ENCODE measurements at places on chromosomes 2 and 18.

GRCh38 chr2:174078275-174078674 lies 113.1 kb upstream of the SP3 start:
- peak; percentile 19 for DNase-seq

GRCh38 chr2:136919682-136920081 lies 154.3 kb downstream of the THSD7B start:
- no peak for DNase-seq

GRCh38 chr2:56444339-56444738 lies 260.5 kb downstream of the CCDC85A start:
- peak; percentile 27 for DNase-seq

DNA sequence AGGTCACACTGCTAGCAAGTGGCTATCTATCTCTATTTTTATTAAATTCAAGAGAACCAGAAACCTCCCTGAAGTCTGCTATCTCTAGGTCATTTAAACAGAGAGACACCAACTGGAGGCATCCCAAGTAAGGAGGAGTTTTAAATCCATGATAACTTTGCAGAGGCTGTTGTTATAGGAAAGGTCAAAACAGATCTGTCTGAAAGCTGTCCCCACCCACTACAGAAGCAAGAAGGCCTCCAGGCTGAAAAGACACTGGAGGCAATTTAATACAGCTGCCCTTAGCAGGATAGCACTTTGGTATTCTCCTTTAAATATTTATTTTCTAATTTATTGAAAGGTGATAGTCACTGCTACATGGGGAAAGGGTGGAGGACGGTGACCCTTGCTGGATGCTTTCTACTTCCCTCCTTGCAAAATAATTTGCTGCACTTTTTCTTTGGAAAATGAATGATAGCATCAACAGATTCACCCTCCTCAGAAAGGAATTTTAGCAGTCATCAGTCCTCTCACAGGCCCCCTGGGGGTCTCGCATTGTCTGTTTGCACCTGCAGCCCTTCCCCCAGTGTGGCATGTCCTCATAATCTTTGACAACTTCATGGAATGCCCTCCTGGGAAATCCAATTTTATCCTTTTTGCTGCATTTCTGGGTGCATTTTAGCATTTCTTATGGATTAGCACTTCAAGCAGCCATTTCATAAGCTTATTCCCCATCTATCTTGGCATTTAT lies 429.5 kb upstream of the TNP1 start:
- DNase-seq, result no peak

GRCh38 chr2:141911485-141912066 lies 219.2 kb downstream of the LRP1B start:
- peak; percentile 5 for DNase-seq

DNA sequence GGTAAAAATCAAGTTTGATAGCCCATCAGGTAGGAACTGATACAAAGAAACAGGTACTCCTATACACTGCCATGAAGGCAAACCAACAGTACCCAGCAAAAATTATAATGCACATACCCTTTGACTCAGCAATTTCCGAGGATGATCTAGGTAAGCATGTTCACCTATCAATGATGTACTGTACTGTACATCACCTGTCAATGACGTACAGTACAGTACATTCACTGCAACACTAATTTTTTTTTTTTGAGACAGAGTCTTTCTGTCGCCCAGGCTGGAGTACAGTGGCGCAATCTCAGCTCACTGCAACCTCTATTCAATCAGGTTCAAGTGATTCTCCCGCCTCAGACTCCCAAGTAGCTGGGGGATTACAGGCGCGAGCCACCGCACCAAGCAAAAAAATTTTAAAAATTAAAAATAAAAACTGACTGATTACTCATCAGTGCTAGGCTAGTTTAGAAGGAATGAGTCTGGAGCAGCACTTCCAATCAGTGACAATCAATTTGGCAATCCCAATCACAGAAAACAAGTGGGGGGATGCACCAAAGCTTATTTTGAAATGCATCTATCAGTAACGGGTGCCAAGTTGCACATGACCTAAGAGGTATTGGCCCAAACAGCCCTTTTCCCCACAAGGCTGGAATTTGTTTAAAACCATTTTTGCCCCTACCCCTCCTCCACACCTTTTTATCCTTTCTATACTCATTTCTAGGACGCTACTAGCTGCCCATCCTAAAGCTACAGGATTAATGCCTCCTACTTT lies 8.2 kb downstream of the SRSF7 start:
- DNase-seq, result no peak

DNA sequence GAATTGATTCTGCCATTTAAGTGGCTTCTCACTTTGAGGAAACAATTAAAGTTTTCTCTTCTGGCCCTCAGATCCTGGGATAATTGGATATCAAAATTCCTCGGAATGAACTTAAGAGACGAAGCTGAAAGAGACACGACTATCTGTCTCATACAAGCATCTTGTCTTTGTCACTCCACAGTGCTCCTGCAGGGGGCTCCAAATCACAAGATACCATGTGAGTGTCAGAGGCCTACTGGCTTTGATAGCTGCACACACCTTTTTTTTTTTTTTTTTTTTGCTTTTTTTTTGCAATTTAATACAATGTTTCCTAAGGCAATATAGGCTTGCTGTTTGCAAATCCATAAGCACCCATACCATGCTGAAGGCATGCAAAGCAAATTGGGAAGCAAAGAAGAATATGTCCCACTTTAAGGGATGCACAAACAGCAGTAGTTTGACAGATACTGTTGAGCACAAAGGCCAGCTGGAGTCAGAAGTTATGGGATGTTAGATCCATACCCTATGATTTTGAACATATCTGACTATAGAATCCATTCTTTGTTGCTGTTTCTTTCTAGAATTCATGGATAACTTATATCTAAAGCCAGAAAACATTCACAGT lies 109.0 kb upstream of the CBLN2 start:
- DNase-seq, result peak; percentile 3

GRCh38 chr2:165746501-165746900 lies 47.5 kb downstream of the GALNT3 start:
- DNase-seq, result peak; percentile 9

DNA sequence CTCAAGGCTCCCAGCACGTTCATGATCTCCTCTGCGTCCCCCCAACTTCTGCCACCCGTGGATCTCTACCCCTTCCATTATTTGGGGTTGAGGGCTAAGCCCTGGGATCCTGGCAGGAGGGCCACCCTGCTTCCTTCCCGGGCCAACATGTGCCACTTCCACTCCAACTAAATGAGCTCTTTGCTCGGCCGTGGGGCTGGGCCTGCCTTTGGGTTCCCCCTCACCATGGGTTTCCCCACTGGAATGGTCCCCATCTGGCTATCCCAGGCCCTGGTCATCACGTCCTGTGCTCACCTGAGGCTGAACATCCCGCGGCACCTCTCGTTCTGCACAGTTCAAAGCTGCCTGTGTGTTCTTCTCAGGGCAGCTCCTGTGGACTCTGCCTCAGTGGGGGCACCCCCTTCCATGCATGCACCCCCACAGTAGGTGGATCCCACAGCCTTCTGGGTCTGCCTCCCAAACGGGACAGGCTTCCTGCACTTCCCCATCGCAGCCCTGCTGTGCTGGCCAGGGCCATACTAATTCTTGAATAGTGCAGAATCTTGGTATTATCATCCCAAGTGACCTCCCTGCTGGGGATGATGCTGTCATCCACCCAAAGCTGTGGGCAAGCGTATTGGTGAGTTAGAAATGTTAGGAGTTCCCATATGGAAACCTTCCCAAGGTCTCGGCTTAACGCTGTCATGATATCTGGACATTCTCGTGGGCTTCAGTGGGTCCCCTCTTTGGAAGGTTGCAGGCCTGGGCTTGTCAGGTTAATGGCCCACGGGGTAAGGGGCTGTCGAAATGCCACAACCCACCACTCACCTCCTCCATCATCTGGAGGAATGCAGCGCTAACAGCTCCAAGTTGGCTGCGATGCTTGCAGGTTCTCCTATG lies 150.5 kb upstream of the TWIST2 start:
- no peak for DNase-seq

DNA sequence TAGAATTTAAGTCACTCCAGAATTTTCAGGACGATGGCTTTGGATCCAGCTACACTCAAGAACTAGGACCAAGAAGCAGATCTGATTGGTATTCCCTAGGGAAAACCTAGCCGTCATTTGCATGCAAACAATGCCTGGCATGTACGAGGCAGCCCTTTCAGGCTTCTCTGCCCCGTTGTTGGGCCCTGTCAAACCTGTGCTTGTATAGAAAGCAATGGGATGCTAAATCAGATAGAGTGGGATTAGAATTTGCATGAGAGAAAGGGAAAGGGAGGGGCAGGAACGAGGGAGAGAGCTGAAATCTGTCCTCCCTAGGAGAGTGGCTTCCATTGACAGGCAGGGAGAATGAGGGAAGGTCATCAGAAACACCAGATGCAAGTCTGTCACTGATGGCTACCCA lies 28.6 kb downstream of the ARID5A start:
- no peak for DNase-seq

GRCh38 chr2:209424199-209424701 lies 403 bp downstream of the MAP2 start:
- DNase-seq, result no peak

DNA sequence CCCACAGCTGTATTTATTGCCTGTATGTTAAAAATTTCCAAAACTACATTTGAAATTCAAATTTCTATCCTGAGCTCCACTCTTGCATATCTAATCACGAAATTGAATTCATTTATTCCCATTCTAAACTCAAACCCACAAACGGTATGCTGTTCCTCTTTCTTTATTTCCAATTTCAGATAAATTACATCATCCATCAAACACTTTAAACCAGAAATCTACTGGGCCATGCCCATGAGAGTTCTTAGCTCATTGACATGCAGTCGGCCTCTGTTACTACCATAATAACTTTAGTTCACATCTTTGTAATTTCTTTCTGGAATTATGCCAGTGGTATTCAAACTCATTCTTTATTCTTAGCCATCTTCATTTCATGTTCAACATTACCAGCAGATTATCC lies 100.3 kb downstream of the COL3A1 start:
- DNase-seq, result no peak

DNA sequence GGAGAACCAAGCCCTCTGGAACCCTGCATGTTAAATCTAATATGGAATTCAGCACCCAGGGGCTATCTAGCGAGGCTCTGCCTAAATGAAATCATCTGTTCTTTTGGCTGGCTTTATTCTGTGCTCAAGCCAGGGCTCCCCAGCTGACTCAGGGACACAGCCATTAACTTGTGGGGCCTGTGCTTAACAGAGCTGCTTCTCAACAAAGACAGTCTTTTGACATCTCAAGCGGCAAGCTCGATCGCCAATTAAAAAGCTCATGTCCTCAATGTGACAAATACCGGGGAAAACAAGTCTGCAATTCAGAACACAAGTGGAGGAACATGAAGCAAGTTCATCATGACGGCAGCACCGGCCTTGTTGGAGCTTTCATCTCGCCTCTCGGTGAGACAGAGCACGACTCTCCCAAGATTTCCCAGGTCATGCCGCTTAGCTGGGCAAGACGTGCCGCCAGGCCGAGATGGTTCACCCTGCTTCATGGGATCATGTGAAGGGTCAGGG lies 64.9 kb downstream of the KLHL29 start:
- DNase-seq, result no peak

GRCh38 chr2:67459761-67460160 lies 62.6 kb downstream of the ETAA1 start:
- DNase-seq, result no peak

DNA sequence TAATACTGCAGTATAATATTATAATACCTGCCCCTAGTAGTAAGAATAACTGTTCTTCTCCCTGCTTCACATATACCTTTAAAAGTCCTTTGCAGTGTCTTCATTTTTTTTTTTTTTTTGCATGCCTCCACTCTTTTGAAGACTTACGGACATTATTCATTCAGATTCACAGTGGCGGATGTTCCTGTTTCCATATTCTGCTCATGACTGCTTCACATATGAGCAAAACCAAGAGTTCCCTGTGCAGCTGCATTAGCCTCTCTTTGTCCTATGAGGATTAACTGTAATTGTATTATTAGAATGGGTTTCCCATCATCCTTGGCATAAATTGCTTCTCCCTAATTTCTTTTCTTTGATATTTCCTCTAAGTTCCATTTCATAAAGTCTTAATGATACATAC lies 12.8 kb downstream of the IL18RAP start:
- no peak for DNase-seq

GRCh38 chr2:10548626-10549025 lies 100.5 kb upstream of the ODC1 start:
- DNase-seq, result no peak

GRCh38 chr2:211055438-211055837 lies 499.0 kb downstream of the CPS1 start:
- no peak for DNase-seq

GRCh38 chr2:215793747-215794595 lies 219.4 kb downstream of the MREG start:
- DNase-seq, result peak; percentile 86

DNA sequence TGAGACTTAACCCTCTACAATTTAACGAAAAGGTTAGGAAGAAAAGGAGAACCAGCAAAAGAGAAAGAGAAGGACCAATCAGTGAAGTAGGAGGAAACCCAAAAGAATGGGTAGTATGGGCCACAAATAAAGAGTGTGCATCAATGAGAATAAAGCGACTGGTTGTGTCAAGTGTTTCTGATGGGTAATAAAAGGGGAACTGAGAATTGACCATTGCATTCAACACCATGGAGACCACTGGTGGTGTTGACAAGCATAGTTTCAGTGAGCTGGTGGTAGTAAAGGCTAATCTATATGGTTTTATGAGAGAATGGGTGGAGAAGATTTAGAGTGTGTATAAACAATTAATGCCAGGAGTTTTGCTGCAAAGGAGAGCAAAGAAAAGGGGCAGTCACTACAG lies 75.4 kb downstream of the CSRNP3 start:
- no peak for DNase-seq

GRCh38 chr2:88114889-88115288 lies 13.0 kb downstream of the FABP1 start:
- no peak for DNase-seq

DNA sequence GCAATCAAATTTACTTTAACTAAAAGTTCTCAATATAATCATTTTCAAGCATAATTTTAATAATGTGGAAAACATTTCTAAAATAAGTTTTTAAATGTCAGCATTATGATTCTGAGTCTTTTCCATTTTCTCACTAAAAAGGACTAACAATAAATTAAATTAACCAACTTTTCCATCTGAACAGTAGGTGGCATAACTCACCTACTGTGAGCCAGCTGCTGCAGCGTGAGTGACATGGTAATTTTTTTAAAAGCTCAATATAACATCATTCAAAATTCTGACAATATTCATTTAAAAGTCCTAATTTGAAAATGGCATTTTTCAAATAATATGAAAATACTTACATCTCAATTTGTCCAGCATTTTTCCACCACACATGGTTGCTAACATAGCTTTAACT lies 66.5 kb downstream of the DTNB start:
- no peak for DNase-seq

DNA sequence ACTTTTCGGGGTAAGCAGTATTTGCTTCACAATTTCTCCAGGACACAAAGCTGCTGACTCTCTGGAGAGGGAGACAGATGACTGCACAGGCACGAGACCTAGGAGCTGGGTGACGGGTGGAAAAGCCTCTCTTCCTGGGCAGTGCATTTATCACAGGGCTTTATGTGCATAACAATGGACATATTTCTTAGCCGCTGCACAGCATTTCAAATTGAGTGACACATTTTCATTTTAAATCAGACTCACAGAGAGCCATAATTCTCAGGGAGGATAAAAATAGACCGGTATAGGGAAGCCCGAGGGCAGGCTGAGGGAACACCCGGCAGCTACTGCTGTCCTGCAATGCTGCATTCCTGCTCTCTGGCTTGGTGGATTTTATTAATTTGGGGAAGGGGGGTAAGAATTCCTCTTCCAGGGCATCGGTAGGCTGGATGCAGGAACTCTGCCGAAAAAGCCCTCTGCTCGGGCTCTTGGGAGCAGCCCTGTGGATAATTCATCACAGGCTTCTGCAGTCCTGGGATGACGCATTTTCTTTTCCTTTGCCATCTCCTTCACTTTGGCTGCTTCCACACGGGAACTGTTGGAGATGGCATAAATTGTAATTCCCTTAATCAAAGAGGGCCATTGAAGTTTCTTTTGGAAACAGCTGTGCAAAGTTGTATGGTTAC lies 108.1 kb upstream of the ACAA2 start:
- peak; percentile 22 for DNase-seq
